ENCODE measurements at places on chromosomes 1 and 21. TPM values are rescaled to one million over a fixed set of nuclear protein-coding genes. Genes with fewer than 3 reads are reported as not detected.

DNA sequence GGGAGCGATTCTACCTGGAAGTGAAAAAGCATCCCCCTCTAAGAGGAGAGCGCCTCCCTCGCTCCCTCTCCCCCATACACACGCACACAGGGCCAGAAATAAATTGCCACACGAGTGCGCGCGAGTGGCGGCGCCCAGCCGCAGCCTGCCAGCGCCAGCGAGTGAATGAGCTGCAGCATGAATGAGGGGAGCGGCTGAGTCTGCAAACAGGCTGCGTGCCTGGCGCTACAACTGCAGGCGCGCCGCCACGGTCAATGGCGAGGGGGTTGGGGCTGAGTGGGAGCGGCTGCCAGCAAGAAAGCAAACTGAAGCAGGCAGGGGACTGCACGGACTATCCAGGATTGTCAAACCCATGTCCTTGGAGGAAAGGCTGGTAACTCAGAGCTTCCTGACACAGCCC, 2.2 kb downstream of the CAMK1G start:
- DNase-seq: no peak

DNA sequence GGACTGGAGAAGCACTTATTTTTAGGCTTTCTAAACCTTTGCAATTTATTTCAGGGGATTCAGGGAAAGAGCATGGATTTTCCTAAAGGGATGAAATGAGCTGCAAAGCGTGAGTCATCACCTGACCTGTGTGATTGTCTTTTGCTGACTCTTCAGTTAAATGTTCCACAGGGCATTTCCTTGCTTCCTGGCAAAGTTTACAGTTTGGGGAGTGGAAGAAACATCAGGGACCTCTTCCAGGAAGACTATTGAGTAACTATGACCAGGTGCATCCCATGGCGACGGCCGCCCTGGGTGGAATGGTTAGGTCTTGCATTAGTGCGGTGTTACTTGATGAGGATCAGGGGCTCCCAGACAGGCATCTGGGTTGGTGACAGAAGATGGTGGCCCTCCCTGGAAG, 79.5 kb upstream of the SIPA1L2 start:
- DNase-seq: no peak

- no peak for DNase-seq
These were observed 65.6 kb upstream of the PLA2G4A start for GRCh38 chr1:186763107-186763506.

DNA sequence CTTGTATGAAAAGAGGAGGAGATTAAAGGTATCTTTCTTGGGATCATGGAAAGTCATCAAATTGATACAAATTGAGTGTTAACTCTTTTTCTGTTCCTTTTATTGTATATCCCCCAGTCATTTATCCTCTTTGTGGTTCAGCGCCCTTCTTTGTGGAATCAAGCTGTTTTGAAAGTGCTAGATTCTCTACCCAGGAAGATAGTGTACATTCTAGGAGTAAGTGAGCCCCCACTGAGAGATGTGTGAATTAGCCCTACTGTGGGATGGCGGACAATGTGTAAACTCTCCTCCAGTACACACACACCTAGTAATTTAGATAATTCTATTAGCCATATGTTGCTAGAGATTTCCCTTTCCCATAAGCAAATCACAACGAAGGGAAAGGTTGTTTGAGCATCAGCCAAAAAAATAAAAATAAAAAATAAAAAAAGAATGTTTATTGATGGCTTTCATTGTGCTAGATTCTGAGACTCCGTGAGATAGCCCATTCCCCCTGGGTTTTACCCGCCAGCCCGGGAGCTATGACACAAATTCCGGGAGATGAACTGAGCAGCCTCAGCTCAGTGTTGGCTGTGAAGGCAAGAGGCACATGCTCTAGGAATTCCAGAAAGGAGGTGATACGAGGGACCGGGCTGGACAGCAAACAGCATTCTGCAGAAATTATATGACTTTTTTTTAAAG, 378.4 kb upstream of the RUNX1 start:
- DNase-seq: no peak

CHIA gene
- polyA plus RNA-seq: not detected
